ENCODE measurements at places on chromosomes 11 and 22. TPM values are rescaled to one million over a fixed set of nuclear protein-coding genes. Genes with fewer than 3 reads are reported as not detected.

SH3BP1 gene
- 4.9 TPM for total RNA-seq

CHST1 gene
- total RNA-seq = 2.3 TPM

THYN1 gene
- total RNA-seq = 56.0 TPM

DNA sequence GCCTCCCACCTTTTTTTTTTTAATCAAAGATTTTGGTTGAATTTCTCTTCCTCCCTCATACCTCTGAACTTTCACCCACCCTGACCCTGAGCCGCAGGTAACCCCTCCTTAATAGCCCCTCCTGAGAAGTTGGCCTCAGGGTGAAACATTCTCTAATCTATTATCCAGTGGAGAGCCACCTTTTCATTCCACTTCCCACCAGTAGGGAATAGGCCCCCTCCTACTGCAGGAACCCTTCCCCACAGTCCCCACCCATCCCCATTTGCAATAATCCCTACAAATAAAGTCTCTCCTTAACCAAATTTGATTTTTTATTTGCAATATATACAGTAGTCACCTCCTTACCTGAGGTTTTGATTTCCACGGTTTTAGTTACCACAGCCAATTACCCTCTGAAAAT is 2.1 kb upstream of the SLC35F2 start:
- ATAC-seq = no peak

Data from gastroesophageal sphincter (tissue), 4 donors.